ENCODE measurements at places on chromosomes 1 and 21. TPM values are rescaled to one million over a fixed set of nuclear protein-coding genes. Genes with fewer than 3 reads are reported as not detected.

Gene AJAP1
- 0.39 TPM for total RNA-seq

Gene MRPL9
- 152 TPM for total RNA-seq

Gene PRRX1
- not detected for total RNA-seq

GRCh38 chr1:245188403-245188802, 33.6 kb downstream of the KIF26B start:
- H3K4me3 ChIP-seq, result no peak overlapping the region
- H3K36me3 ChIP-seq, result no peaks in the 10 kb centered on the region
- H3K27me3 ChIP-seq, result no peaks in the 10 kb centered on the region
- H3K4me1 ChIP-seq, result no peaks in the 10 kb centered on the region
- no peak overlapping the region for H3K27ac ChIP-seq
- no peak for DNase-seq

- H3K27me3 ChIP-seq, result no peaks in the 10 kb centered on the region
- H3K4me1 ChIP-seq, result no peaks in the 10 kb centered on the region
- no peak for DNase-seq
- no peak overlapping the region for H3K4me3 ChIP-seq
These were observed 1044.4 kb downstream of the PLA2G4A start for GRCh38 chr1:187873126-187873525.

GRCh38 chr1:221334062-221334461, 407.8 kb downstream of the DUSP10 start:
- no peak overlapping the region for H3K27ac ChIP-seq
- DNase-seq, result no peak
- H3K4me3 ChIP-seq, result no peak overlapping the region
- H3K36me3 ChIP-seq, result no peaks in the 10 kb centered on the region

GRCh38 chr1:205670611-205671430, 9.5 kb downstream of the SLC45A3 start:
- no peaks in the 10 kb centered on the region for H3K36me3 ChIP-seq
- no peaks in the 10 kb centered on the region for H3K4me1 ChIP-seq
- H3K4me3 ChIP-seq, result no peak overlapping the region
- H3K27me3 ChIP-seq, result peaks cover 15% of the 10 kb centered on the region
- DNase-seq, result no peak

- no peak overlapping the region for H3K4me3 ChIP-seq
- no peak for DNase-seq
- peaks cover 7% of the 10 kb centered on the region for H3K4me1 ChIP-seq
- no peaks in the 10 kb centered on the region for H3K27me3 ChIP-seq
- no peak overlapping the region for H3K27ac ChIP-seq
These were observed 6.4 kb upstream of the TMCO2 start for GRCh38 chr1:40241362-40241761.
